ENCODE measurements at places on chromosomes 1 and 21.

DNA sequence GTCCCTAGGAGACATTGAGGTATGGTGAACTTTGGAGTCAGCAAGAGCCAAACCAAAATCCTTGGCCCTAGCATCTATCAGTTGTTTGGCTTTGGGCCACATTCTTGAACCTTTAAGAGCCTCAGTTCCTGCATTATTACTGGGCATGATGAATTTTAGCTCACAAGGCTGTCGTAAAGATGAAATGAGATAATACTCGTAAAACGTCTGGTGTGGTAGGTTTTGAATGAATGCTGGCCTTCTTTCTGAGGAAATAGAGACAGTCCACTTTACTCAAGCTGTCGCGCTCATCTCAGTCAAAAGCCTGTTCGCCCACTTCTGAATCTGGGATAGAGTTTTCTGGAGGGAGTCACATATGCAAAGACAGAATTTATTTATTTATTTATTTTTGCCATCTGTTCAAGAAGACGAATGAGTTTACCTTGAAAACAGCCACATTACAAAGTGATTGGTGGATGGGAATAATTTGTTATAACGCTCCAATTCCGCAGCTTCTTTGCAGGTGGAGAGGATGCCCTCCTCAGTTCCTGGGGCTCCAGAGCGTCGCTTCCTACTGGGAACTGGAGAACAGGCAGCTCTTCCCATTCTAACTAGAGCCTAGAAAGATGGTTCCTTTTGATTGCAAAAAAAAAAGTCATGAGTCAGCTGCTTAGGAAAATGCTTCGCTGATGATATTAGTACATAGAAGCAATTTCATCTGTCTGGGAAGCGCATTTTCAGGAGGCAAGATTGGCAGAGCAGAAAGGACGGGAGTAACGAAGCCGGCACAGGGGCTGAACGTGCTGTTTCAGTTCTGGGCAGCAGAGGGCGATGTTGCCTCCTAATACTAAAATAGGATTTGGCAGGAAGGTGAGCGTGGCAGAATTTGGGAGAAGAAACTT is 49.9 kb upstream of the CYP2J2 start:
- DNase-seq = peak; percentile 72

DNA sequence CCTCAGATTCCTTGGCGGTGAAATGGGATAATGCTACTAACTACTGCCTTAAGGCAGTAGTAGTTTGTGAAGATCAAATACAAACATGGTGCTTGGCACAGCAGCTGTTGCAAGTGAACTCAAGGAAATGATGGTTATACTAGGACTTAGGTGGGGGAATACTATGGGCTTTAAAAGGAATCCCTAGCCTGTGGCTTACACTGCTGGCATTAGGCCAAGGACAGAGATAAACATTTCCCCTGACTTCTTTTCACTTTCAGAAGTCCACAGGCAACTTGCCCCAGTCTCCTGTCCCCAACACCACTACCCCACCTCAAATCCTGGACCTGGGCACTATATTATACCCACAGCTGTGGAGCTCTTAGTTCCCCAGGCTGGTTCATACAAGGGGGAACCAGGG is 13.1 kb upstream of the VAMP4 start:
- DNase-seq = no peak

DNA sequence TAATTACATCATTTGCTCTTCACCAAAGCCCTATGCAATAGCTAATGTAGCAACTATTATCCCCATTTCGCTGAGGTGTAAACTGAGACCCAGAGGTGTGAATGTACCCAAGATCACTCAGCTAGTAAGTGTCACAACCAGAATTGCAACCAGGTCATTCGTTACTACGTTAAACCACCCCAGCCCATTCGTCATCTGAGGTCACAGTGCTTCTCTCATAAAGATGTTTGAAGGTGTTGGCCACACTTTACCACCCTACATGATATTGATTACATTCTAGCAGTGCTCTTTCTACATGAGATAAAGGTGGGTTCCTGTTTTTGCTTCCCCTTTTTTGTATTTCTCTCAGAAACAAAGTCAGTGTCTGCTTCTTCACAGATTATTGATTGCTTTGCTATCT is 195.3 kb downstream of the ZBTB18 start:
- no peak for DNase-seq

DNA sequence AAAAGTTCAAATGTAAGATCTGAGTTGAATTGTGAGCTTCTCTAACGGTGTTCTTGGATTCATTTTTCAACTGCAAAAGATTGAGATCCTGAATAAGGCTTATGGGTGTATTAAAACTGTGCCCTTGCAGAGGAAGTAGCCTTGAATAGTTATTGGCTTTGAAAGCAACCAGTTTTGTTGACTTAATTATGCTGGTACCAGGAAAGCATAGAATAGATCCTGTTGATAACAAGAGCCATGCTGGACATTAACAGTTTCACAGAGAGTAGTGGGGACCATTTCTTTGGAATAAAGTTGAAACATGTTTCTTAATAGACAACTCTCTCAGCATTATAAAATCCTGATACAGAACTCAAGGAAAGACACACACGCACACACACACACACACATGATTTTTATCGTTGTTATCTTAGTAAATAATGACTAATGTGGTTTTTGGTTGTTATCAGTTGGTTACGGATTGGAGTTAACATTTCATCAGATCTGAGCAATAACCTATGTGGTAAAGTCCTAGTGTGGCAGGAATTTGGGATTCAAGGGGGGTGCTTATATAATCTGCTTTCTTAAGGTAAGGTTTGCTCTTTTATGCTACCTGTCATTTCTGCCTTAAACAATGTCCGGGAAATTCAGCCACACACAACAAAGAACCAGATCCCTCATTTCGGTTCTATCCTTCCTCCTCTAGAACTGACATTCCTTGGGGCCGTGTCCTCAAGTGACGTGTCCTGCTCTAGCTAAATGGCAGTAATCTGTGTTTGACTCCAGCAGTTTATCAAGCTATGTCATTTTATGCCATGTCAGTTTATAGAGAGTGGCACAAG is 330.9 kb downstream of the CHRM3 start:
- DNase-seq = no peak

GRCh38 chr21:45162115-45162514 is 87.7 kb downstream of the ADARB1 start:
- DNase-seq = no peak

DNA sequence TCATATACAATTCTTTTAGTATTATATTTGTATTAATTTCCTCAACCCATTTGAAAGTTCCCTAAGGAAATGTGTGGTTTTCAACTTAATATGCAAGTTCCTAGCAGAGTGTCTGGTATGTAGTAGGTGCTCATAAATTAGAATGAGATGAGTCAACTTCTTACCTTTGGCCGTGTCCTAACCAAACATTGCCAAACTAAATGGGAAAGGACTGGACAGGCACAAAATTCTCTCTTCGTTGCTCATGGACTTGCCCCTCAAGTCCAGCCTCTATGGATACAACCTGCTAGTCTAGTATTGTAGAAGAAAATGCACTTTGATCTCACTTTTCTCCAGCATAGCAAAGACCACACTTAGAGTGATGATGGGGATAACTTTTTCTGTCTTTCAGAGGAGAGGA is 11.6 kb upstream of the MRPS14 start:
- no peak for DNase-seq

- no peak for DNase-seq
Measured at GRCh38 chr1:199855580-199855979, 171.9 kb upstream of the NR5A2 start.

GRCh38 chr1:62588000-62588399 is 9.3 kb upstream of the ANGPTL3 start:
- no peak for DNase-seq

DNA sequence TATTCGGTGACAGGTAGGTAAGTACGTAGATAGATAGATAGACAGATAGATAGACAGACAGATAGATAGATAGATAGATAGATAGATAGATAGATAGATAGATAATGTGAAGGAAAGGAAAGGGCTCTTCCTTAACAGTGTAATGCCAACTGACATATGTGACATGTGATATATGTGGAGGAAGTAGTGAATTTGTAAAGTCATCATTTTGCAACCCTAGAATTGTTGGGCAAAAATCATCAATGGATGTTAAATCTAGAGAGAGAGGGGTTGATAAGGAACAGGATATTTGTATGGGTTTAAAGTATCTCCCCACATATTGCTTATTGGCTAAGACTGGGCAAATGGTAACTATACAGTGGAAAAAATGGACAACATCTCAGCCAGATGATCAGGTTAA is 166.6 kb downstream of the ROR1 start:
- no peak for DNase-seq

Data from activated CD4-positive, alpha-beta T cell treated with anti-CD3 and anti-CD28 coated beads for 36 hours (primary cell).